CD4-positive, alpha-beta T cell (primary cell): ENCODE measurements at places on chromosomes 3 and 15.

- no peak overlapping the region for H3K4me3 ChIP-seq
- H3K36me3 ChIP-seq = no peaks in the 10 kb centered on the region
- DNase-seq = no peak
- H3K27me3 ChIP-seq = no peaks in the 10 kb centered on the region
- peaks cover 55% of the 10 kb centered on the region for H3K4me1 ChIP-seq
Observed at GRCh38 chr15:92839696-92840095, 60.4 kb upstream of the CHD2 start.

DNA sequence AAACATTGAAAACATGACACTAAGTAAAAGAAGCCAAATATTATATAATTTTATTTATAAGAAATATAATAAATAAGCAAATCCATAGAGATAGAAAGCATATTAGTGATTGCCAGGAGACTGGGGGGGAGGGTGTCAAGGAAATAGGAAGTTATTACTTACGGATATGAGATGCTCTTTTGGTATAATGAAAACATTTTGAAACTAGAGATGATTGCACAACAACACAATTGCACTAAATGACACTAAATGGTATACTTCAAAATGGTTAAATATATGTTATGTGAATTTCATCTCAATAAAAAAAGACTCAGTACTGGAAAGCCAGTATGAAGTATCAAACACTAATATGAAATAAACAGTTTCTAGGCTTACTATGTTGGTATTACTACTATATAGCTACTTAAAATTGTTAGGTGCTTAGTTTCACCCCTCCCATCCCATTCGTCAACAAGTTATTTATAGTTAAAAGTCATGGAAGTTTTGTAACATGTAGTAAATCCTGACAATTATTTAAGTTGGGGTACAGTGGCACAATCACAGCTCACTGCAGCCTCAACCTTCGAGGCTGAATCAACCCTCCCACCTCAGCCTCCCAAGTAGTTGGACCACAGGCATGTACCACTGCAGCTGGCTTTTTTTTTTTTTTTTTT, 43.7 kb downstream of the STAG1 start:
- H3K27ac ChIP-seq = no peak overlapping the region
- no peak overlapping the region for H3K4me3 ChIP-seq
- peaks cover 3% of the 10 kb centered on the region for H3K4me1 ChIP-seq
- no peaks in the 10 kb centered on the region for H3K36me3 ChIP-seq
- no peaks in the 10 kb centered on the region for H3K27me3 ChIP-seq

DNA sequence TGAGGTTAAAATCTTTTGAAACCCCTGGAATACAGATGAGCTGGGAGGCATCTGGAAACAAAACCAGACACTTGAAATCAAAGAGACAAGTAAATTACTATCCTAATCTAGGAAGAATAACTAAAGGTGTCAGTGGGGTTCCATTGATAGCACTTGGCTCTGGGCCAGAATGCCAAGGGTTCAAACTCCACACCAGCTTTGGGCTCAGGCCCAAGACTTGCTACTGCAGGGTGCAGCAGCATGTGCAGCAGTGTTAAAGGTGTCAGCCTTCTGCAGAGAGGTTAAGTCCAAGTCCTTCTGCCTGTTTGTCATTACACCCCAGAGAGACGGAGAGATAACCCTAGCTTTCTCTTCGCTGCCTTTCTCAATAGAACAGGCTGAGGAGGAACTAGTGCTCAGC, 273.9 kb downstream of the TIGIT start:
- no peaks in the 10 kb centered on the region for H3K4me1 ChIP-seq
- DNase-seq = no peak
- no peaks in the 10 kb centered on the region for H3K36me3 ChIP-seq
- H3K4me3 ChIP-seq = no peak overlapping the region
- no peak overlapping the region for H3K27ac ChIP-seq
- no peaks in the 10 kb centered on the region for H3K27me3 ChIP-seq

GRCh38 chr3:124230998-124231397, 239.1 kb upstream of the ROPN1 start:
- no peak overlapping the region for H3K4me3 ChIP-seq
- H3K27ac ChIP-seq = no peak overlapping the region
- no peaks in the 10 kb centered on the region for H3K27me3 ChIP-seq
- no peaks in the 10 kb centered on the region for H3K4me1 ChIP-seq

- peak overlapping the region; percentile 40 for H3K27ac ChIP-seq
- H3K27me3 ChIP-seq = no peaks in the 10 kb centered on the region
- H3K36me3 ChIP-seq = peaks cover 30% of the 10 kb centered on the region
- H3K4me3 ChIP-seq = peak overlapping the region; percentile 94
Observed at GRCh38 chr15:34365836-34366235, 1.2 kb downstream of the LPCAT4 start.

- no peak overlapping the region for H3K4me3 ChIP-seq
- H3K4me1 ChIP-seq = peaks cover 76% of the 10 kb centered on the region
- H3K27me3 ChIP-seq = no peaks in the 10 kb centered on the region
- DNase-seq = no peak
Observed at GRCh38 chr15:63484433-63485186, 19.8 kb upstream of the USP3 start.

DNA sequence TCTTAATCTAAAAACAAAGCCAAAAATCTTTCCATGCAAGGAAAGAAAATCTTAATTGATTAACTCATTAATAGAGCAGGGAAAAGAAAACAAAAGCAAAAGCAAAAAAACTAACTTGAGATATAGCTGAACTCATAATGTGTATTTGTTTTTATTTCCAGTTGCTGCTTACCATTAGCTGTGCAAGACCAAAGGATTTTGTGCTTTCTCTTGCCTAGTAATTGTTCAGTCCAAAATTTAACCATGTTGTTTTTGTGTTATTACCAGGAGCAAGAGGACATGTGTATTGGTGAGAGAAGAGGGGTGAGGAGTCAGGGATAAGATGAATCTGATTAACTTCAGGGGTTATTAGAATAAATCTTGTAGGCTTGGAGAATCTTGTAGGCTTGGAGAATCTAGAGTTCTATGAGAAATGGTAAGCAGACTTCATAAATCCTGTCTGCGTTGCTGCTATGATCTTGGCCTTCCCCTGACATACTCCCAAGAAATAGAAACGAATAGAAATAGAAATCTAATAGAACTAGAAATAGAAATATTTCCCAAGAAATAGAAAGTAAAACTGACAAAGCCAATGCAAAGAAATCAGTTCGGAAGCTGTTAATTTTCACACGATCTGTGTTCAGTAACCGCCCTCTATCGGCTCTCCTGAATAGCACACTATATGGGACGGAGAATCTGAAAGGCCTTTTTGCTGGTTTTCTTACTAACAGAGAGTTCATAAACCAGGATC, 72.6 kb upstream of the TNFSF10 start:
- H3K27ac ChIP-seq = peak overlapping the region; percentile 38
- H3K36me3 ChIP-seq = no peaks in the 10 kb centered on the region
- DNase-seq = peak; percentile 55
- peaks cover 40% of the 10 kb centered on the region for H3K4me1 ChIP-seq
